H4 (cell line): ENCODE measurements at places on chromosomes 1 and 21. TPM values are rescaled to one million over a fixed set of nuclear protein-coding genes. Genes with fewer than 3 reads are reported as not detected.

- DNase-seq: no peak
Measured at GRCh38 chr1:3685906-3686305, 33.6 kb downstream of the TP73 start.

DNA sequence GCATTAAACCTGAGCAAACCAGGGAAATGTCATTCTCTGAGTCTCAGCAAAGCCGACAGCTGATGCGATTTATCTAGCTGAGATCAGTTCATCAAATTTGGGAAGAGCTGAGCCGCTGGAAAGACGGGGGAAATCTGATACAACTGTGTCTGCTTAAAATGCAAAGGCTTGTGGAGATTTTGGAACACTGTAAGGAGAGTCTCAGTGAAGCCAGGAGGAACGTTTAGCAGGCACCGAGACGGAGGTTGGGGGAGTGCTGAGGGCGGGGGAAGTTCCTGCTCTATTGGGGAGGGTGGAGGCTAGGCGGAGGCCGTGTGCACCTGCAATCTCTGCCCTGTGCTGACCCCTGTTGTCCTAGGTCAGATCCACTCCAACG, 143.2 kb upstream of the CSF3R start:
- DNase-seq: no peak

GRCh38 chr1:18350747-18351146, 130.0 kb upstream of the KLHDC7A start:
- no peak for DNase-seq

DNA sequence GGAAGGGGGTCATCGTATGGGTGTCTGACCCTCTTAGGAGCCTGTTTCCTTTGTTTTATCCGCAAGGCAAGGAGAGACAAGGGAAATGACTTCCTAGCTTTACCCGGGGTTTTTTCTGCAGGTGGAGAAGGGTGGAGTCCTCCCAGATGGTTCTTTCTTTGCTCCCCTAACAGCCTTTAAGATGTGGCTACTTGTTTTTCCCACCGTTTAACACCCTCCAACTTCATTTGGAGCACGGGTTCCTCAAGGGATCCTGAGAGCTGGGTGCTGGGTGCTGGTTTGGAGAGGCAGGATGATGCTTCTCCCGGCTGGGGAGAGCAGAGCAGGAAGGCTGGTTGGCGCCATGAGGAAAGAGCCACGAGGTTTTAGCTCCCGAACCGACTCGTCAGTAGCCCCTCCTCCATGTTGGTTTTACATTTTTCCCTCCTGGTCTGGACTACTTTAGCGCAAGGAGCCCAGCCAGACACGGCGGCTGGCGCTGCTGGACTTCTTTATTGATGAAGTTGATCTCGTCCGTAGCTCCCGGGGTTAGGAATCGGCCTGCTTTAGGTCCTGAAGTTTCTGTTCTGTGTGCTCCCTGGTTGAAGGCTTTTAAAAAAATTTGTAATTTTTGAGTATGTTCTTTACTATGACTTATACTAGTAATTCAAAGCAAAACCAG, 1.4 kb downstream of the UCK2 start:
- DNase-seq: peak; percentile 73

DNA sequence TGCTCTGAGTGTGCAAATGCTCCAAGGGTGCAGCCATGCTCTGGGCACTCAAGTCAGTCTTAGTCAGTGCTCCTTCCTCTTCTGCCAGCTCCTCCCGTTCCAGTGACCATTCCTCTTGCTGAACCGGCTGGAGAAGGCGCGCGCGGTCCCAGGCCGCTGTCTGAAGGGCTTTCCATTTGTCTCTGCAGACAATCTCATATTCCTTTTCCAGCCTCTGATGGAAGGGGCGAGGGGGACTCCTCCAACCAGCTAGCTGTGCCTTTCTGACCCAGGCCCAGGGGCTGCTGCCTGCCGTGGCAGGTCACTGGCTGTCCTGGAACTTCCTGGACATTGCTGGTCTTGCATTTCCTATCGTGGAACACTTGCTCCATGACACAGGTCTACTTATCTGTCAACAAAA, 67.5 kb downstream of the RIPK4 start:
- DNase-seq: no peak

DNA sequence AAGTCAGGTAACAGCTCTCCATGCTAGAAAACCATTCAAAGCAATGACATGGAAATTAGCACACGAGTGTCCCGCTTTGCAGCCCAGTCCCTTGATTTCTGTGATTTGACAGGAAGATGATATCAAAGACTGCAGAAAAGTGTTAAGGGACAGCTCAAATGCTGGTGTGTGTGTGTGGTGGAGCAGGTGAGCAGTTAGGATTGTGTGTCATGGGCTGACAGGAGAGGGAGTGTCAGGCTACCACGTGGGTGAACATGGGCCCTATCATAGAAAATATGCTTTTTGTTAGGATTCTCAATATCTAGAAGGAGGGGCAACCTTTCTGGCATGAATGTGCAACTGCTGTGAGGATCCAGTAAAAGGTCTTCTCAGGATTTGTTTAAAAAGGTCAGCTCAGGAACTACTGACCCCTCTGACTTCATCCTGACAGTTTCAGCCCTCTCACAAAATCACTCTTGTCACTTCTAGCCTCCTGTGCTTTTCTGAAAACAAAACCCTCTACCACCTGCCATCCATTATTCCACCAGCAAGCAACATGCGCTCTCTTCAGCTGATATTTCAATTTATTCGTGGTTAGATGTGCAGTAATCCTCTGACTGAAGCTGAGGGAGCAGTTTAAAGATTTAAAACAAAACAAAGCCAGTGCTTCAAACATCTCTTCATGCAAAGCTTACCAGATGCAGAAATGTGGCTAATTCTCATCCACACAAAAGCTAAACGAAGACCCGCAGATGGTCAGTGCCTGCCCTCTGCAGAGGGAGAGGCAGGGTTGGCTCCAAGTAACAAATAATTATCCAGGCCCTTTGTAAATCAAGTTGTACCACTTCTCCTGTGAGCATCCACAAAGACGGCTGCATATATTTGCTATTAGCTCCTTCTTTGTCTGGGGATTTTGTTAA, 397.9 kb downstream of the PTBP2 start:
- no peak for DNase-seq

DNA sequence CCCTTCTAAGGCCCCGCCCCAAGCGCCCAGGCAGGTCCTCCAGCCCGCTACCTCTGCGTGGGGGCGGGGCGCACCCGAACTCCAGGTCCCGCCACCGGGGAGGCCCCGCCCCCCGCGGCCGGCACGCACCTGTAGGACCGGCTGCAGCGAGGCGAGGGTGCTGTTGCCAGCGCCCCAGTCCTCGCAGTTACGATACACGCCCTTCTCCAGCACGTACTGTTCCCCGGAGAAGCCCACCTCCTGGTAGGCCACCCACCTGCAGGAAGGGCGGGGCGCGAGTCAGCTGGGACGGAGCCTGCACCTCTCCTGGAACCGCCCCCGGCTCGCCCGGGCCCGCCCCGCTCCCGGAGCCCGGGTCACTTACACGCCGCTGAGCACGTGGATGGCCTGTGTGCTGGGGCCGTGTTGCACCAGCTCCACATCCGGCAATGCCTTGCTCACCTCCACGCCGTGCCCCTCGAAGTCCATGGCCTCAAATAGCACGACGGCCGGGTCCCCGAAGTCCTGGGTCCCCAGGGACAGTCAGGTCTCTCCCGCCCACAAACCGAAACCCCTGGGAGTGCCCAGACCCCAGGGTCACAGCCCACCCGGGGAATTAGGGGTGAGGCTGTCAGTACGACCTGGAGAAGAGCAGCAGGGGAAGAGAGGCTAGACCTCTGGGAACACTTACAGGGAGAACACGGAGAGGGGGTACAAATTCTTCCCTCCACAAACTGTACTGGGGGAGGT, 17.3 kb downstream of the CRYBG2 start:
- no peak for DNase-seq

DNA sequence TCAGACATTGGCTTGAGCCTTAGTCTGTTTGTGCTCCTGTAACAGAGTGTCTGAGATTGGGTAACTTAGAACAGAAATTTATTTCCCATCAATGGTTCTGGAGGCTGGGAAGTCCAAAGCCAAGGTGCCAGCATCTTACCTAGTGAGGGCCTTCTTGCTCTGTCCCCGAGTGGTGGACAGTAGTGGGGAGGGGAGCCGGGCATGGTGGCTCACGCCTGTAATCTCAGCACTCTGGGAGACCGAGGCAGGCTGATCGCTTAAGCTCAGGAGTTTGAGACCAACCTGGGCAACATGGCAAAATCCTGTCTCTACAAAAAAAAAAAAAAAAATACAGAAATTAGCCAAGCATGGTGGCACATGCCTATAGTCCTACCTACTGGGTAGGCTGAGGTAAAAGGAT, 336.5 kb upstream of the VAMP3 start:
- DNase-seq: no peak

- no peak for DNase-seq
Measured at GRCh38 chr1:37556712-37557196, at the start of gene DNALI1. DNALI1 (plus strand) TSS chr1:37556940; CDS start chr1:37556995, 55 bp downstream.

DNA sequence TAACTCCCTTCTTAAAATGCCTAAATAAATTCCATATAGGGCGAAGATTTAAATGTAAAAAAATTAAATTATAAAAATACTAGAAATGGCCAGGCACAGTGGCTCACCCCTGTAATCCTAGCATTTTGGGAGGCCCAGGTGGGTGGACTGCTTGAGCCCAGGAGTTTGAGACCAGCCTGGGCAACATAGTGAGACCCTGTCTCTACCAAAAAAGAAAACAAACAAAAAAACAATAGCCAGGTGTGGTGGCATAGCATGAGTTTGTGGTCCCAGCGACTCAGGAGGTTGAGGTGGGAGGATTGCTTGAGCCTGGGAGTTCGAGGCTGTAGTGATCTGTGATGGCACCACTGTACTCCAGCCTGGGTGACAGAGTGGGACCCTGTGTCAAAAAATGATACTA, 17.8 kb downstream of the SORT1 start:
- DNase-seq: no peak

DNA sequence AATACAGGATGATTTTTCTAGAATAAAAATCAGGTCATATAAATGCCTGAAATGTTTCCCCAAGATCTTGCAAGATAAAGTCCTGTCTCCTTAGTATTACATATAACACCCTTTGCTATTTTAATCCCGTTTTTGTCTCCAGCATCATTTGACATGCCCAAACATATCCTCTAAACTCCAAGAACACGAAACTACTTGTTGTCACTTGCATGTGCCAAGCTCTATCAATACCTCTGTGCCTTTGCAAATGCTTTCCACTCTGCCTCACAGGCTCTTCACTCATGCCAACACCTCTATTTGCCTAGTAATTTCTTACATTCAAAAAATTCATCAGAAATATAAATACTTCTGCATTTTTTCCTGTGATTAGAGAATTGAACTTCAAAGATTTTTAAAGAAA, 37.9 kb downstream of the LRRIQ3 start:
- DNase-seq: no peak

- DNase-seq: no peak
Measured at GRCh38 chr21:40732253-40733023, 114.5 kb downstream of the DSCAM start.

GRCh38 chr21:46443910-46444309, 14.8 kb upstream of the DIP2A start:
- DNase-seq: no peak

DNA sequence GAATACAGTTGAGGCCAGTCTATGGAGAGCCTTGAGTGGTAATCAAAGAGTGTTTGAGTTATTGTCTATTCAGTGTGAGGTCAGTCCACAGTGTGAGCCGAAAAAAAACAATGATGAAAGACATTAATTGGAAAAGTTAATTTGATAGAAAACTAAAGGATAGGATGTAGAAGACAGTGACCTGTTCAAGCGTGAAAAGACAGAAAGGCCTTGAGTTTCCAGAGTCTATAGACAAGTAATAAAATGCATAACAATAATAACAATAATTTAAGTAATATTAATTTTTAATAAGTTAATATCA, 90.4 kb downstream of the SLC30A10 start:
- no peak for DNase-seq

GRCh38 chr1:114310695-114311271, 157.1 kb upstream of the SYT6 start:
- DNase-seq: no peak

GRCh38 chr1:174315239-174315638, 132.5 kb upstream of the GPR52 start:
- DNase-seq: no peak

A3GALT2 gene
- total RNA-seq: not detected in 2 replicates

CFH gene
- 57.0 and 74.2 TPM in 2 replicates for total RNA-seq

OR2L8 gene
- not detected in 2 replicates for total RNA-seq

KPRP gene
- total RNA-seq: not detected in 2 replicates

SYCP1 gene
- not detected in 2 replicates for total RNA-seq

CPT2 gene
- total RNA-seq: 23.3 and 30.6 TPM in 2 replicates

SRSF10 gene
- 80.0 and 83.4 TPM in 2 replicates for total RNA-seq

RGS18 gene
- total RNA-seq: 11.9 and 19.3 TPM in 2 replicates

LINGO4 gene
- not detected in 2 replicates for total RNA-seq
